ENCODE measurements at places on chromosomes 1 and 21. TPM values are rescaled to one million over a fixed set of nuclear protein-coding genes. Genes with fewer than 3 reads are reported as not detected.

OR2AK2 gene
- total RNA-seq: not detected

S100A7 gene
- not detected for total RNA-seq

TGFB2 gene
- total RNA-seq: 56.9 TPM

SLC1A7 gene
- total RNA-seq: 0.52 TPM

CD5L gene
- total RNA-seq: not detected

SYT11 gene
- 88.3 TPM for total RNA-seq

TAGLN2 gene
- 427 TPM for total RNA-seq

OR2T35 gene
- not detected for total RNA-seq

GJA8 gene
- not detected for total RNA-seq

SLC25A34 gene
- total RNA-seq: 0.73 TPM

ADGRL4 gene
- total RNA-seq: 34.7 TPM

LINGO4 gene
- total RNA-seq: not detected

RPF1 gene
- total RNA-seq: 22.2 TPM

ATP1A4 gene
- not detected for total RNA-seq

SPATA45 gene
- total RNA-seq: not detected

CACNA1S gene
- total RNA-seq: not detected

CELA3B gene
- total RNA-seq: not detected

WLS gene
- 163 TPM for total RNA-seq

EDARADD gene
- total RNA-seq: not detected

IGSF3 gene
- total RNA-seq: 0.26 TPM

MMEL1 gene
- total RNA-seq: not detected

LIN9 gene
- total RNA-seq: 1.9 TPM

ZFP69 gene
- total RNA-seq: 2.1 TPM

FBLIM1 gene
- total RNA-seq: 121 TPM

SPRR2G gene
- total RNA-seq: not detected

PAQR7 gene
- 15.3 TPM for total RNA-seq

MEX3A gene
- total RNA-seq: 1.2 TPM

HAX1 gene
- 69.5 TPM for total RNA-seq

LAPTM5 gene
- 0.26 TPM for total RNA-seq

Data from smooth muscle cell of the pulmonary artery (primary cell).